Motor neuron (in vitro differentiated cells): ENCODE measurements at places on chromosomes 1 and 21. TPM values are rescaled to one million over a fixed set of nuclear protein-coding genes. Genes with fewer than 3 reads are reported as not detected.

DNA sequence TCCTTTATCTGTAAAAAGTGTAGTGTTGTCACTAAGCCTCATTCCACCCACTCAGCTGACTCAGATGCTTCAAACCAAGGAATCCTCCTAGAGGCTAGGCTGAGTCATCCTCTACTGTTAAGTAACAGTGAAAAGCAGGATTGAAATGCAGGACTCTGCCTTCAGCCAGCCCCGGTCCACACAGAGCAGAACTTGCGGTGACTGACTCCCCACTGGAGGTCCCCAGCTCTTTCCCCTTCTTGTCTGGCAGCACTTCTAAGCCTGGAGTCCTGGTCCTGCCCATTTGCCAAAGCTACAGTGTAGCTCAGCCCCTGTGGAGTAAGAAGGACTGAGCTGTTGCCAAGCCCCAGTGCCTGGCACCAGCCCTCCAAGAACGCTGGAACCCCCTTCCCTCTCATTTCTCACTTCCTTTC is 1.7 kb downstream of the RAB7B start:
- peak; percentile 87 for ATAC-seq

DNA sequence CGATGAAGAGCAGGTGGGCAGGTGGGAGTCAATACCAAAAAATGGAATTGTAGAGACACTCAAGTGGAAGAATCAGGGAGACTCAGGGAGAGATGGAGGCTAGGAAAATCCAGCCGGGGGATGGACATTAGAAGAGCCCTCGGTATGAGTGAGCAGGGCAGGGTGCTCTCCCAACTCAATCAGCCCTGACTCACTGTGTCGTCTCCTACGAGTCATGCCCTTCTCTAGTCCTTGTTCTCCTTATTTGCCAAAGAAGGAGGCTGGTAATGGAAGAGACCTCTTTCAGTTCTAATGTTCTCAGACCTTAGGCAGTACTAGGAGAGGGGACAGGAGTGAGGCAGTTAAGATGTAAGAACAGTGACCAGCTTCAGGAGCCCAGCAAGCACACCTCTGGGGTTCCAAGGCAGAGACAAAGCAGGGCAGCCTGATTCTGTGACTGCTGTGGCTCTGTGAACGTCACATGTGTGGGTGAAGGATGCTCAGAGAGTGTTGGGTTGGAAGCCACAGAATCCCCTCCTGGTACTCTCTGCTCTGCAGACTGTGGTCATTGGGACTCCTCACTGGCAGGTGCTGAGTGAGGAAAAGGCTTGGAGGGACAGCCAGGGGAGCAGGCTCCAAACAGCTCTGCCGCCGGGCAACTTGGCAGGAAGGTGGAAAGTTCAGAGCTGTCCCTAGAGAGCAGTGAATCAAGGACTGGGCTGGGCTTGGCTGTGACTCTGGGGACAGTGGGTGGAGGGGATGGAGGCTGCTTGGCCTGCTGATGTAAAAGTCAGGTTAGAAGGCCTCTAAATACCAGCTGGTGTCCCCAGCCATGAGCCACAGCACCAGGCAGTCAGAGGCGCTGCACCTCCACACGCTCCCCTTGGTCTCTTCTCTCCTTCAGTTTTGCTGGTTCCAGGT is 11.1 kb upstream of the GJA5 start:
- peak; percentile 41 for ATAC-seq

GRCh38 chr1:38370716-38371504 is 324.3 kb upstream of the POU3F1 start:
- peak; percentile 87 for ATAC-seq

- no peak for ATAC-seq
Observed at GRCh38 chr1:95071539-95071938, 1.2 kb downstream of the ALG14 start.

DNA sequence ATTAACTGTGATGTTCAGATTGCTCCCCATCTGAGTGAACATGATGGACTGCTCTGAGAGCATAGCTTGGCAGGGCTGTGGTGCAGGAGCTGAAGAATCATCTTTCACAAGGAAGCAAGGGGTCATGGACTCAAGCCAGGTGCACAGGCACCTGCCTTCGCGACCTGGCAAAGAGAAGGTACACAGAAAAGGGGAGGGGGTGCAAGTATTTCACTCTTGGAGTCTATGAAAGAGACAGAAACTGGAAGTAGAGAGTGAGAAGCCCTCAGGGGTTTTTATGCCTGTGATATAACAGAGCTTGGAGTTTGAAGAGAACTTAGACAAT is 232.6 kb upstream of the PLXNA2 start:
- ATAC-seq = no peak

DNA sequence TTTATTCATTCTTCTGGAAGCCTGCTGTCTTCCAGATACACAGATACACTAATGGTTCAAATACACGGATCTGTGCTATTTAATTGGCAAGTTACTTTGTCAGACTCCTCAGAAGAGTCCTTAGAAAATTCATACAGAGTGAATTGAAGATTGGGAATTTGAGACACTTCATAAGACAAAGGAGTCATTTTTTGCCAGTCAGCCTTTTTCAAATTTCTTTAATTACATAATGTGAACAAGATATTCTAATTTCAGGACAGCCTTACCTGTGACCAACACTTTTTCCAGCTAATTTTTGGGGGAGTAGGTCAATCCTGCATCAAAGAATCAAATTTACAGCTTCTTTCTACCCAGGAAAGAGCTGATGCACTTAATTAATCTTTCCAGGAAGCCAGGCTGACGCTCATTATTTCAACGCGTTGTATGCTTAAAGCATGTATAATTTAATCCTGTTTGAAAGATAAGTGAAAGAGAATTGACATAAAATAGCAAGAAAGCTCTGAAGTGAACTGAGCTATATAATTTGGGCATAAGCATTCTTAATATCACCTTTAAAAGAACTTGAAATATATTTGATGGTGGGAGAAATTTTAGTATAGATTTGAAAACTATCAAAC is 12.8 kb upstream of the NRIP1 start:
- ATAC-seq = no peak

DNA sequence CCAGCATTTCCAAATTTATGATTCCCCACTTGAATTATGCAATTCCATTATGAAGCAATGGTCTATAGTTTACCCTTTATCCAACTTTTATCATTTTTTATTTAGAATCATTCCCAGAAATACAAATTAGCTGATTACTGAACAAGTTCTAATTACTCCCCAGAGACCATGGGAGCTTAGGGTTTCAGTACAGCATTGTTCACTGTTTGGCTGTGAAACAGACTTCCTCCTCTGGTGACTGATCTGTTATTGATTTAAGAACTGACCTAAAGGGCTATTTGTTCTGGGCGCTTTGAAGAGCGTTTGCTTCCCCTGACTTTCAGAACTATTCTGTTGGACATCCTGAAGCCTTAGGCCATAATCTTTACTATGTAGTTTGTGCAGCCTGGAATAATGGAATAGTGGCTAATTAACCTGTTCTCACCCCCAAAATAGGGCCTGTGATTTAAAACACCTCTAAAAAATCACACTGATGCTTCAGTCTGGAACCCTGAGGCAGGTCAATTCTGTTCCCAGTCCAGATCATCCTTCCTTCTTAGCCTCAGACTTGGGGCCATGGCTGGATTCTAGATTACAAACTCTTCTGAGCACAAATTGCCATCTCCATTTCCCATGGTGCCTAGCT is 58.7 kb downstream of the ALG14 start:
- ATAC-seq = peak; percentile 70

- no peak for ATAC-seq
Observed at GRCh38 chr1:147168626-147169058, 3.6 kb downstream of the PRKAB2 start.

GRCh38 chr1:35539073-35539823 is 18.0 kb downstream of the KIAA0319L start:
- no peak for ATAC-seq

GRCh38 chr1:63189677-63190076 is 132.7 kb upstream of the FOXD3 start:
- ATAC-seq = no peak

DNA sequence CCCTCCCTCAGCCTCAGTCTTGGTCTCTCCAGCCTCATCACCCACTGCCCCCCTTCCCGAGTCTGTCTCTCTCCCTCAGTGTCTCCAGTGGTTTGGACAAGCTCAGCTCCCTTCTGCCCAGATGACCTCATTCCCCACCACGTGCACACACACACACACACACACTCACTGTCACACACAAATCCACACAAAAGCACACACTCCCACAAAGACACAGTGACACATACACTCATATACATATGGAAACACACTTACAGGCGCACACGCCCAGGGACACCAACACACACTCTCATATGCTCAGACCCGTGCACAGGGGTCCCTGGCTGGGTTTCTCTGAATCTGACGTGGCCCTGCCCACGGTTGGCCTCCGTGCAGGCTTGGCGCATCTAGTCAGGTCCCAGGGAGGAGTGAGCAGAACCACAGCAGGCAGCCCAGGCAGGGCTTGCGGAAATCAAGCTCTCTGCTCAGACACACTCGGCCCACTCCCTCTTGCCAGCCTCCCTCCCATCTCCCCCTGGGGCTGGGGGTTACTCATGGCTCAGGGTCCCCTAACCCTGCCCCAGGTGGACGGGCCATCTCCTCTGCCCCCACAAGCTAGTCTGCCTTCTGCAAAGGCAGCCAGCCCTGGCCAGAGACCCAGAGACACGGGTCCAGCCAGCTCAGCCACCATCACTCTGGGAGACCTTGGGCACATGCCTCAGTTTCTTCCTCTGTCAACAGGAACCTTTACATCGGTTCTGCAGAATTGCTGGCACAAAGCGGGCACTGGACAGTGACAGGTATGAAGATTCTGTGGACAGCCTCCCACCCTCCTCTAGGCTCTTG is 38.5 kb upstream of the FAM131C start:
- ATAC-seq = peak; percentile 88

DNA sequence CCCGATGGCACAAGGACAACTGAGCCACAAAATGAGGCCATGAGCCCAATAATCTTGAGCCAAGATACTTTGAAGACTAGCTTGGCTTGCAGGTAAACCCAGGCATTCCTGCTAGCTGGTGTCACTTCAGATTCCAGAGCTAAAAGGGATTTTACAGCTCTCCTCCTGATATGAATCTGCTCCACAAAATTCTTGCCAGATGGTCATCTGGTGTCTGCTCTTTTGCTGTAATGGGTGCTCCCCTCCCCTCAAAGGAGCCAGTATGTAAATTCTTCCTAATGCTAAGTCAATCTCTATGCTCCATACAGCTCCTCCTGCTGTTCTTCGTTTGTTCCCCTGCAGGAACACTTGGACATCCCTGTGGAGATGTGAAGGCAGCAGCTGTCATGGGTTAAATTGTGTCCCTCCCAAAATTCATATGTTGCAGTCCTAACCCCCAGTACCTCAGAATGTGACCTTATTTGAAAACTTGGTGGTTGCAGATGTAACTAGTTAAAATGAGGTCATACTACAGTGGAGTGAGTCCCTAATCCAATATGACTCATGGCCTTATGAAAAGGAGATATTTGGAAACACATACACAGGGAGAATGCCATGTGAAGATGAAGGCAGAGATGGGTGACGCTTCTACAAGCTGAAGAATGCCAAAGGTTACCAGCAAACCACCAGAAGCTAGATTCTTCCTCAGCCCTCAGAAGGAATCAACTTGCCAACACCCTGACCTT is 180.6 kb upstream of the PALMD start:
- no peak for ATAC-seq

GRCh38 chr1:106225403-106225802 is 831.1 kb upstream of the PRMT6 start:
- ATAC-seq = peak; percentile 37

- ATAC-seq = no peak
Observed at GRCh38 chr1:25703671-25704266, 87.2 kb downstream of the MAN1C1 start.

GRCh38 chr1:40915581-40915980 is 53.4 kb upstream of the CITED4 start:
- no peak for ATAC-seq

- no peak for ATAC-seq
Observed at GRCh38 chr1:20936216-20936615, 149.1 kb upstream of the HP1BP3 start.

- peak; percentile 32 for ATAC-seq
Observed at GRCh38 chr21:41961282-41961701, 7.5 kb upstream of the C2CD2 start.

GRCh38 chr1:3928586-3928985 is 28.5 kb upstream of the C1orf174 start:
- ATAC-seq = no peak

DNA sequence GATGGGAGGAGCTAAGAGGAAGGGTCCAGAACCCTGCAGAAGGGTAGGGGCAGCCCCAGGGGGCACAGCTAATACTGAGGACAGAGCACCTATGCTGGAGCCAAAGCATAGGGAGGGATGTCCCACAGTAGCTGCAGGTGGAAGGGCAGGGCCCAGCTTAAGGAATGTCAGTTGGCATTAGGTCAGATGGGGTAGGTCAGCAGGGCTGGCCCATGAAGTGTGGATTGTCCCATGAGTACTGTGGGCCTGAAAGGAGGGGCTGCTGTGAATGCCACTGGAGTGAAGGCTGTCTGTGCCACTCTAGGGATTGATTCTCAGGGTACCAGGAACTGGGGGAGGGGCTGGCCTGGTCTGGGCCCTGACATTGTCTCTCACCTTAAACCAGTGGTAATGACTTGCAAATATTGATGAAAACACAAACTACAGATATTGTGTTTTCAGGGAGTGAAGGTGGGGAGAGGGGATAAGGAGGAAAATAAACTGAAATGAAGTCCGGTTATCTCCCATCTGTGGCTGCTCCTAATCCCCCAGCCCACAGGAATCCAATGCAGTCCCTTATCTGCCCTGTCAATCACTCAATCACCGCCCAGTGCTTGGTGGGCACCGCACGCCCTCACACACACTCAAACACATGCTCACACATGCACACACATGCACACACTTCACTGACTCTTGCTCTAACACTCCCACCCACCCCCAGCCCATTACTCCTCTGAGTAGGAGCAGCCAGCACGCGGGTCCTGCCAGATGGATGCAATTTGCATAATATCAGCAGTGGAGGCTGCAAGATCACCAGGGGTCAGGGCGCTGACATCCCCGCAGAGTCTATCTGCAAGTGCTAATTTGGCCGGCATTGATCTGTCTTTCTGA is 27.8 kb downstream of the DMAP1 start:
- no peak for ATAC-seq

GRCh38 chr21:44572959-44573583 is 458 bp upstream of the KRTAP10-4 start:
- ATAC-seq = no peak

- ATAC-seq = no peak
Observed at GRCh38 chr1:86468501-86468977, at the start of gene CLCA1. Gene CLCA1, plus strand, starts transcription at chr1:86468927. Its CDS starts 45 bp downstream, at chr1:86468972.

GRCh38 chr1:205243350-205244191 is 15.8 kb downstream of the TMCC2 start:
- no peak for ATAC-seq

DNA sequence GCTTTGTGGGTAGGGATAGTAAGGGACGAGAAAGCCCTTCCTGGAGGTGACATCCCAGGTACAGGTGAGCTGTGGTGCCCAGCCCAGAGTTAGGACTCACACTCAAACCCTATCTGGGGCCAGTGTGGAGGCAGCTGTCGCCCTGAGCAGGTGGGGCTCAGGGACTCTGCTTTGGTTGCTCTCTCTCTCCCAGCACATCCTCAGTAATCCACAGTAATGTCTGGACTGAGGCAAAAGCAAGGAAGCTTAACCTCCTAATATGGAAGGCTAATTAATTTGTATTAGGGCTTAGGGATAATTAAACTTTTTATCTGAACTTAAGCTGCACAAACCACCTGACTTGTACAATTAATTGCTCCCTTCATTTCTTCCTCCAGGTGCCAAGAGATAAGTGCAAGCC is 38.2 kb downstream of the DDX20 start:
- no peak for ATAC-seq

SOX13 gene
- total RNA-seq = 6.9 and 8.8 TPM in 2 replicates

RXFP4 gene
- 0.87 and 1.9 TPM in 2 replicates for total RNA-seq

GSTM5 gene
- 0.05 and 0.44 TPM in 2 replicates for total RNA-seq

RHBDL2 gene
- total RNA-seq = 0.50 and 0.97 TPM in 2 replicates

LYPD8 gene
- total RNA-seq = 0.24 and 0.92 TPM in 2 replicates

MYOM3 gene
- 1.1 and 1.2 TPM in 2 replicates for total RNA-seq

CLDN17 gene
- total RNA-seq = not detected in 2 replicates

PROK1 gene
- total RNA-seq = 0.57 and 1.7 TPM in 2 replicates

IFI16 gene
- total RNA-seq = 22.8 and 24.0 TPM in 2 replicates

GNAT2 gene
- not detected in 2 replicates for total RNA-seq
